ENCODE measurements at places on chromosomes 1 and 21.

- DNase-seq: no peak
Measured at GRCh38 chr1:112470966-112471365, 37.8 kb upstream of the WNT2B start.

DNA sequence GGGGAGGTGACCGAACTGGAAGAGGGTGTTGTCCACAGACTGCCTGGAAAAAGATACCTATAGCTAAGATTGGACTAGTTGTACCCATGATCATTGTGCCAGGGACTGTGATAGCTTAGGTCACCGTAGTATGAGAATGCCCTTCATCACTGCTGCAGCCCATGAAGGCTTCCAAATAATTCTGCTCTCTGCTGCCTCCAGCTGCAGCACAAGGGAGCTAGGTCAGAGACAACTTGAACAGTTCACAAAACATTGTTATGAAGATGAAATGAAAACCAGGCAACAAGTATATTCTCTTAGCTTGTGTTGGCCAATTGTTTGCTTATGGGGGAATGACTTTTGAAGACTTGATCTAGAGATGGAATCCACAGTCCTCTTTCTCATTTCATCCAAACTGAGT, 246.7 kb downstream of the MRPL39 start:
- no peak for DNase-seq

GRCh38 chr1:11352816-11353799, 80.1 kb downstream of the UBIAD1 start:
- DNase-seq: no peak

GRCh38 chr1:178076607-178077006, 17.3 kb upstream of the RASAL2 start:
- no peak for DNase-seq

GRCh38 chr1:82549841-82550240, 749.1 kb downstream of the ADGRL2 start:
- DNase-seq: no peak

- DNase-seq: no peak
Measured at GRCh38 chr1:1910651-1911331, 4.3 kb upstream of the CALML6 start.

DNA sequence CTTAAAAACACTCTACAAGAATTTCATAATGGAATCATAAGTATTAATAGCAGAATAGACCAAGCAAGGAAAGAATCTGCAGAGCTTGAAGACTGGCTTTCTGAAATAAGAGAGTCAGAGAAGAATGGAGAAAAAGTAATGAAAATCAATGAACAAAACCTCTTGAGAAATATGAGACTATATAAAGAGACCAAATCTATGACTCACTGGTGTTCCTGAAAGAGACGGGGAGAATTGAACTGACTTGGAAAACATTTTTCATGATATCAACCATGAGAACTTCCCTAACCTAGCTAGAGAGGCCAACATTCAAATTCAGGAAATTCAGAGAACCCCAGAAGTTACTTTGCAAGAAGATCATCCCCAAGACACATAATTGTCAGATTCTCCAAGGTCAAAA, 85.6 kb downstream of the GDAP2 start:
- peak; percentile 20 for DNase-seq

DNA sequence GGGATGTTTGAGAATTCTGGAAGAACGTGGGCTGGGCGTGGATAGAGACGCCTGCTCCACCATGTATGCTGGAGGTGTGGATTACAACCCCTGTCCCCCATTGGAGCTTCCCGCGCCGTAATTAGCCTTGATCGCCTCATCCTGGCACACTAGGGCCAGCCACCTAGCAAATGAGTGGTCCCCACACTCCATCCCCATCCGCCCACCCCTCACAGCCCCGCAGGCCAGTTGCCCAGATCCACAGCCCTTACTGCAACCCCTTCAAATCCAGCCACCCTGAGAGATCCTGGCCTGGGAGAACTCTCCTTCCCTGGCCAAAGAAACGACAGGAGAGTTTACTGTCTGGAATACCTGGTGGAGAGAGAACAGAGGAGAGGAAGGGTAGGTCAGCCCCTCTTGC, 375 bp upstream of the GJA4 start:
- no peak for DNase-seq

DNA sequence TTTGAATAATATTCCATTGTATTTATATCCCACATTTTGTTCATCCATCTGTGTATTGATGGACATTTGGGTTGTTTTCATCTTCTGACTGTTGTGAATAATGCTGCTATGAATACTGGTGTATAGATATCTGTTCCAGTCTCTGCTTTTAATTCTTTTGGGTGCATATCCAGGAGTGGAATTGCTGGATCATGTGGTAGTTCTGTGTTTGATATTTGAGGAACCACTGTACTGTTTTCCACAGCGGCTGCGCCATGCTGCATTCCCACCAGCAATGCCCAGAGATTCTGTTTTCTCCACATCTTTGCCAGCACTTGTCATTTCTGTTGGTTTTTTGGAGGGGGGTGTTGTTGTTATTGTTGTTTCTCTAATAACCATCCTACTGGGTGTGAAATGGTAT, 131.6 kb upstream of the KIF26B start:
- no peak for DNase-seq

GRCh38 chr1:229406798-229407197, 27.1 kb downstream of the ACTA1 start:
- DNase-seq: no peak

- DNase-seq: no peak
Measured at GRCh38 chr1:20719871-20720620, 2.2 kb upstream of the KIF17 start.

- DNase-seq: no peak
Measured at GRCh38 chr1:110750562-110750961, 75.8 kb upstream of the KCNA3 start.

- no peak for DNase-seq
Measured at GRCh38 chr1:56566994-56567393, 12.4 kb downstream of the PLPP3 start.

GRCh38 chr1:240495601-240496000, 116.4 kb downstream of the GREM2 start:
- peak; percentile 82 for DNase-seq

DNA sequence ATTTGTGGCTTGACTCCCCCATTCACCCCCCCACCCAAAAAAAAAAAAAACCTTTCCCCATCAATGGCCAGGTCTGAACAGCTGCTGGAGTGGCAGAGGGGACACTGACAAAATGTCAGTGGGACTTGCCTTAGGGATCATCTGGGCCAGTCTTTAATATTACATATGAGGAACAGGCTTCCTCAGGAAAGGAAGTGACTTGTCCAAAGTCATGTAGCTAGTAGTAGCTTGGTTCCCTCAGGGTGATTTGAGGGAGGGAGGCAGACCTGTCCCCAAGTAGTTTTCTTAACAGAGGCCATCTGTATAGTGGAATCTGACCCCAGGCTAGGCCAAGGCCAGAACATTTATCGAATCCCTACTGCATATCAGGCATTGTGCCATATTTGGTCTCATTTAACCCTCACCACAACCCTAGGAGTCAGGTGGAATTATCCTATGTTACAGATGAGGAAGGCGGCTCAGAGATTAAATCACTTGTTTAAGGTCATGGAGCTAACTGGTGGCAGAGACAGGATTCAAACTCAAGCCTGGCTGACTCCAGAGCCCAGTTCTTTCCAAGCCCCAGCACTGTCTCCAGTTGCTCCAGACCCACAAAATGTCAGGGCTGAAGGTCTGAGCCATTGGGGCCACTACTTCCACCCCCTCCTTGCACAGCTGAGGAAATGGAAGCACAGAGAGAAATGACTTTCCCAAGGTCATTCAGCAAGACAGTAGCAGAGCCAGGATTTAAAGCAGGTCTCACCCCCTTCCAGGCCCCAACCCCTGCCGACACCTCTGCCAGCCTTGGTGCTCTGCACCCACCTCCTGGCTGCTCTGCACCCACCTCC, 10.4 kb downstream of the ZBTB7B start:
- no peak for DNase-seq

GRCh38 chr1:109981004-109981335, 3.6 kb upstream of the AHCYL1 start:
- no peak for DNase-seq

- DNase-seq: no peak
Measured at GRCh38 chr1:167641786-167642500, 11.9 kb downstream of the RCSD1 start.

DNA sequence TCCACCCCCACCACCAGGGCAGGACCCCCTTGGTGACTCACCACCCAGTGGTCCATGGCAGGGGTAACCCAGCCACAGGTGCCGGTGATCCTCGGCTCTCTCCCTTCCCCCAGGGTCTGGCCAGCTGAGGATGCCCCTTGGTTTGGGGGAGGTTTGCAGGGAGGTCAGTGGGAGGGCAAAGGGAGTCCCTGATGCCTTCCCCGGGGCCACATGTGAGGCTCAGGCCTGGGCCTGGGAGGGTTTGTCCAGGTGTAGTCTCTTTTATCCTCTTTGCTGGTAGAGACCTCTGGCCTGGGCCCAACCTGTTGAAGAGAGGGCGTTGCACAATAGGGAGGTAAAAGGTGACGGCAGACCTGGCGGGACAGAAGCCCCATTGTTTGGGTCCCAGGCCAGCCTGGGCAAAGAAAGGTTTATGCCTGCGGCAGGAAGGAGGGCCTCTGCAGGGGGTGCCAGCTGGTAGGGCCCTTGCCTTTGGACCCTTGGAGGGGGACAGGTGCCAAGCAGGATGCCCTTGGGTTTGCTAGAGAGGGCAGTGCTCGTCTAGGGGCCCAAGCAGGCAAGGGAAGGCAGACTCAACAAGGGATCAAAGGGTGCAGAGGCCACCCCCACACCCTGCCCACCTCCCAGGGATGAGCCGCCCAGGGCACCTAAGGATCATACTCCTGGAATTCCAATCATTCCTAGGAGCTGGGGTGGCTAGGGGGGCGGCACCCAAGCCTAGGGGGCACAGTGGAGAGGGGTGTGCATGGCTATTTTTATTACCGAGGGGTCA, 760 bp upstream of the TINAGL1 start:
- DNase-seq: no peak

- DNase-seq: no peak
Measured at GRCh38 chr1:36512842-36513241, 30.1 kb upstream of the CSF3R start.

GRCh38 chr1:156571261-156571852, 1.0 kb downstream of the IQGAP3 start:
- peak; percentile 95 for DNase-seq

DNA sequence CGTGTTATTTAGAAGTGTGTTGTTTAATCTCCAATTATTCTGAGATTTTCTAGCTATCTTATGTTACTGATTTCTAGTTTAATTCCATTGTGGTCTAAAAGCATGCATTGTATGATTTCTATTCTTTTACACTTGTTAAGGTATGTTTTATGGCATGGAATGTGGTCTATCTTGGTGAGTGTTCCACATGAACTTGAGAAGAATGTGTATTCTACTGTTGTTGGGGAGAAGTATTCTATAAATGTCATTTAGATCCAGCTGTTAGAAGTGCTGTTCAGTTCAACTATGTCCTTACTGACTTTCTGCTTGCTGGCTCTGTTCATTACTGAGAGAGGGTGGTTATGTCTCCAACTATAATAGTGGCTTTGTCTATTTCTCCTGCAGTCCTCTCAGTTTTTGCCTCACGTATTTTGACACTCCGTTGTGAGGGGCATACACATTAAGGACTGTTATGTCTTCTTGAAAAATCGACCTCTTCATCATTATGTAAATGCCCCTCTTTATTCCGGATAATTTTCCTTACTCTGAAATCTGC, 12.0 kb upstream of the PLA2G5 start:
- peak; percentile 34 for DNase-seq

- DNase-seq: no peak
Measured at GRCh38 chr1:99173900-99174299, 90.4 kb upstream of the PLPPR4 start.

DNA sequence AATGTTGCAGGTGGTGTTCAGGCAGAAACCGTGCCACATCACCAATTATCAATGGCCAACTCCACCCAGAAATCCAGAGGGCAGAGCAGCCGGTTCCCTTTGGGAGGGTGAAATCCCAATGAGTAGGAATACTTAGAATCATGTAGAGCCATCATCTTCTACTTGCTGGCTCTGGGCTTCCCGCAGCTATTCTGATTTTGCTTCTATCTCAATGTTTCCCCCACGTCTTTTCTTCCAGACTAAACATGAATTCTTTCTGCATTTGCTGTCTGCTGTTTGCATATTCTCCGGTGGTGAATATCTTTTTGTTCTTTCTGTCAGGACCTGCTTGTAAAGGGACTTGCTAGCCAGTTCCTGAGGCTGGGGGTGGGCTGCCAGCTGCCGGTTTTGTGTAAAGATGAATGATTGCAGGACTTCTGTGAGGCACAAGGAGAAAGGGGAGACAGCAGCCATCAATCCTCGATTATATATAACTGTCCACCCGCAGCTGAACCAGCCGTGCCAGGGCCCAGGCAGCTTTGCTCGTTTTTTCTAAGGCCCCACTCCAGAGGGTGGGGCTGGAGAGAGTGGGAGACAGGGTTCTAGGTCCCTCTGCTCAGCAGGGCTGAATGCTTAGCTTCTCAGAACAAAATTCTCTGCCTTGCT, 33.2 kb downstream of the PRAMEF20 start:
- no peak for DNase-seq

DNA sequence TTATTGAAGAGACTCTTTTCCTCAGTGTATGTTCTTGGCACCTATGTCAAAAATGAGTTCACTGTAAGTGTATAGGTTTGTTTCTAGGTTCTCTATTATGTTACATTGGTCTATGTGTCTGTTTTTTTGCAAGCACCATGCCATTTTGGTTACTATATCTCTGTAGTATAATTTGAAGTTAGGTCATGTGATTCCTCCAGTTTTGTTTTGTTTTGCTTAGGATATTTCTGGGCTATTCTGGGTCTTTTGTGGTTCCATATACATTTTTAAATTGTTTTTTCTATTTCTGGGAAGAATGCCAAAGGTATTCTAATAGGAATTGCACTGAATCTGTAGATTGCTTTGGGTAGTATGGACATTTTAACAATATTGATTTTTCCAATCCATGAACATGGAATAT, 13.2 kb downstream of the TMED5 start:
- DNase-seq: peak; percentile 23

DNA sequence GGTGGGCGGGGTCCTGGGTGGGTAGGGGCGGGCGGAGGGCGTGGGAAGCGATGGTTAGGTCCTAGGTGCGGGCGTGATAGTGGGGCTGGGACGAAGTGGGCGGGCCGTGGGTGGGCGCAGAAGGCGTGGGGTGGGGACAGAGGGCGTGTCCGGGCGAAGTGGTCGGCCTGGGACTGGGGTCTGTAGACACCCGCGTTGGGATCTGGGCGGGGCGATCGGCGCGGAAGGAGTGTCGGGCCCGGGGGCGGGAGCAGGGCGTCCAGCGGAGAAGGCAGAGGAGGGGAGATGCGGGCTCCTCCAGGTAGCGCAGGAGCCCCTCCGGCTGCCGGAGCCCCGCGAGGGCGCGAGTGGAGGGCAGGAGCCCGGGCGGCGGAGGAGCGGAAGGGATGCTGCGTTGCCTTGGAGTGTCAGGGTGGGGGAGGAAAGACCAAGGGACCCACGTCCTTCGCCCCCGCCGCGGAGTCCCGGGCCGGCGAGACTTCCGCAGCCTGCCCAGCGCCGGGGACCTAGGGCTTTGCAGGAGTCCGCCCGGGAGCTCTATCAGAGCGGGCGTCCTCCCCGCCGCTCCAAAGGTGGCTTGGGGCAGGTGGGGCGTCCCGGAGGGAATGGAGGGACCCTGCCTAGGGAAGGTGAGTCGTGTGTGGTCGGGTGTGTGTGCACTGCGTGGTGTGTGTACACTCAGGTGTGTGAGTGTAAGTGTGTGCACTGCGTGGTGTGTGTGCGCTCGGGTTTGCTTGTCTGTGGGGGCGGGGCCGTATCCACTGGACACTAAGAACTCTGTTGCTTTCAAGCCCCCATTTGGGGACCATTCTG, 27.0 kb upstream of the PRSS38 start:
- no peak for DNase-seq
